ENCODE measurements at places on chromosomes 4 and X.

DNA sequence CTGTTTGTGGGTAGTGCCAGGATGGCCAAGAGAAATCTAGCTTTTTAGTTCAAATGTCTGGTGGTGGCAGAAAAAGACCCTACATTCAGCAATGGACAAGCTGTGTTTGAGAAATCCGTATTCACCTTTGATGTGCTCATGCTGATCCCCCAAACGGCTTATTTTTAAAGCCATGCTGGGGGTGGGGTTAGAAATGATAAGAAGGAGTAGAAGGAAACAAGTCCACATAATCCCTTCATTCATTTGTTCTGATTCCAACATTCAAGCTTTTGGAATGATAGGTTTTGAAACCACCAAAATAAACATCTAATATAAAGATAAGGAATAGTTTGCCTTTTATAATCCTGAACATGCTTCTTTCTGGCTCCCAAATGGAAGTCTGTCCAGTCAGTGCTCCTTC, 92.0 kb upstream of the DKK2 start:
- DNase-seq, result no peak

- peak; percentile 62 for DNase-seq
These were observed 51.7 kb upstream of the CHRDL1 start for GRCh38 chrX:110847334-110847733.

DNA sequence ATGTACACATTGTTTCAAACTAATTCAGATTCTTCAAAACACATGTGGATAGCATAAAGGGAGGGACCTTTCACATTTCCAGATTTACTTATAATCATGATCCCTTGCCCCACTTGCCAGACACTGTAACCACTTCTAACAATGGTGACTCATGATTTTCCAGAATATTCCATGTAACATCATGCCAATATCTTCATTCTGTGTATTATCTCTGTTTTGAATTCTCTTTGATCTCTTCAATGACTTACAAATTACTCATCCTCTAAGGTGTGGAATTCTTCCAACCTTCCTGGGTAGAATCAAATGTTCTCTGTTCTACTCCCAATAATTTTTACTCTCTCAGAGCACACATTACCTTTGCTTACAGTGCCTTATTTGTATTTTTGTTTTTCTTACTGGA, 517.1 kb downstream of the PCDH7 start:
- DNase-seq, result no peak

DNA sequence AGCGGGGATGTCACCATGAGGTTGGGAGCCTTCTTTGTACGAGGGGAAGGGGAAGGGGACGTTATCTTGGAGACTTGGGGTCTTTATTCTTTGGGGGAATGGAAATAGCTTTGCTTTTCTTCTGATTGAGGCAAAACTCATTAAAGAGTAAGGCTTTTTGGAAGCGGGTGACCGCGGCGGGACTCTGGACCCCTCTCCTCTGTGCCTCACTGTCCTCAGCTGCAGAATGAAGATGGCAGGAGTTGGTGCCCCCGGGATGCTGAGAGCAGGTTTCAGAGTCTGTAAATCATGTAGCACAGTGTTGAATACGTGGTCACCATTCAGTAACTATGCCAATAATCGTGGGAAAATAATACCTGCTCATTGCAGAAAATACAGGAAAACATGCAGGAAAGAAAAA, 32.1 kb downstream of the HTT-AS start:
- DNase-seq, result no peak

DNA sequence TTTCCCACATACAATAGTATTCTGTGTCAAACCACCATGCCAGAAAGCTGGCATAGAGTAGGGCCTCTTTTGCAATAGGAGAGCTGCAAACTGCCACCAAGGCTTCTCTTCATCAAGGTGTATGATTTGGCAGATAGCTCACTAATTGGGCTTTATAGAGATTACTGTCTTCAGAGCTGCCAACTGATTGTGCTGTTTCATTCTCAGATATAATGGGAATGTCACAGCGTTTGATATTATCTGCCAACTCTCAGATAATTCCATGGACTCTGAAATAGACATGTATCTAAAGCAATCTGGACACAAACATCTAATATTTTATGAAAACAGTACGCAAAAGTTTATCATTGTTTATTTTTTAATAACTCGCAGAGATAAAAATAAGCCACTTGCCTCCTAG, 1289.1 kb downstream of the STIM2 start:
- no peak for DNase-seq

GRCh38 chrX:12563121-12563520, 228.1 kb upstream of the PRPS2 start:
- no peak for DNase-seq

GRCh38 chrX:108224727-108225621, 133.4 kb downstream of the ATG4A start:
- DNase-seq, result peak; percentile 31

DNA sequence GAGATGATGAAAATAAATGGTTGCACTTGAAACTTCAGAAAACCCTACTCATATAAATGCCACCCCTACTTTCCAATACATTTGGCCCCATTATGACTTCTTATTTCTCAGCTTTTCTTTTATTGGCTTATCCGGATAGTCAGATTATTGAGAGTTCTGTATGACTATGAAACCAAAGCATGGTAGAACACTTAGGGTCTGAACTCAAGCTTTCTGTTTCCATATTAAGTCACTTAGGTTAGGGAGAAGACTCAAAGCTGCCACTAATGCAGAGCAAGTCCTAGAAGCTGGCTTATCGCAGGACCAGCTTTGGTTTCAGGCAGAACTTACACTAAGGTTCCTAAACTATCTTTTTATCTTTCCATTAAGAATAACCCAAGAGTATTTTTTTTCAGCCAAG, 229.9 kb upstream of the CPEB2 start:
- DNase-seq, result peak; percentile 12

DNA sequence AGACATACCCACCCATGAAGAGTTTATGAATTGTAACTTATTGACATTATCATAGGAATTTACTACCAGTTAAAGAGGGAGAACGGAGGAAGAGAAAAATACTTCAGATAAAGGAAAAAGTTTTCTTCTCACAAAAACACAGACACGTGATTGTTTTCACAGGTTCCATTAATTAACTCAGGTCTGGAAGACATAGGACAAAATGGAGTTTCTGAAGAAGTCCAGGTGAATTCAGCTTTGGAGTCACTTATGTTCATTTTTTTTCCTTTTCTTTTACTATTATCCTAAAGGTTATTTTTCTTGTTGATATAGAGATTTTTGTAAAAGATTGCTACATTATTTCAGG, 20.5 kb downstream of the NIPAL1 start:
- no peak for DNase-seq

- no peak for DNase-seq
These were observed 17.3 kb upstream of the LAP3 start for GRCh38 chr4:17559709-17560048.

GRCh38 chrX:7223271-7223670, 75.3 kb upstream of the PUDP start:
- DNase-seq, result no peak

- DNase-seq, result no peak
These were observed 251.4 kb downstream of the COL25A1 start for GRCh38 chr4:109051054-109051453.

Measured in activated CD4-positive, alpha-beta T cell treated with anti-CD3 and anti-CD28 coated beads, Interleukin-10, Interleukin-2, amounts not matched to agents 100 ng/mL and 50 ng/mL, durations not matched to agents 16 hours and 8 hours (primary cell).